ENCODE measurements at places on chromosomes 6 and 20.

GRCh38 chr6:50707652-50708300 is 5.5 kb upstream of the TFAP2D start:
- no peak for DNase-seq

DNA sequence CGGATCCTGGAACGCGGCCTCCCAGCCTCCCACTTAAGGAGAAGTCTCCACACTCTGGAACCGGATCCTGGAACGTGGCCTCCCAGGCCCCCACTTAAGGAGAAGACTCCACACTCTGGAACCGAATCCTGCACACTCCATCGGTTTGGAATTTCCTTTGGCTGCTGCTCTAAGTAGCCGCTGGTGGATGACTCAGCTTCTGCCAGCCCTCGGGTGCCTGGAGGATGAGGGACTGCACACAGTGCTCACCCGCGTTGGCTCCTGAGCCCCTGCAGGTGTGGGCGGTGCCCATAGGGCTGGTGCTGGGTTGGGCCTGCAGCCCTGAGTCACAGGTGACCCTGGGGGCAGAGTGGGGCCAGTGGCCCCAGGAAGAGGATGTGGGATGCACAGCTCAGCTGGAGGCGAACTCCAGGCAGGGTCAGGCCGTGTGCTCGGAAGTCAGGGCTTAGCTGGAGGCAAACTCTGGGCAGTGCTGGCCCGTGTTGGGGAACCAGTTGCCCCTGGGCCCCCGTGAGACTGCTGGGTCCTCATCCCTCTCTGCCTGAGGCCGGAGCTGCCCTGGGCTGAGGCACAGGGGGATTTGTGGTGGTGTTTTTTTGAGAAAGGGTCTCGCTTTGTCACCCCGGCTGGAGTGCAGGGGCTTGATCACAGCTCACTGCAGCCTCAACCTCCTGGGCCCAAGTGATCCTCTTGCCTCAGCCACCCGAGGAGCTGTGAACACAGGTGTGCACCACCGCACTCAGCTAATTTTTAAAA is 13.9 kb upstream of the TNFRSF6B start:
- DNase-seq, result peak; percentile 46

- no peak for DNase-seq
Measured at GRCh38 chr6:43798688-43799444, 28.9 kb downstream of the VEGFA start.

DNA sequence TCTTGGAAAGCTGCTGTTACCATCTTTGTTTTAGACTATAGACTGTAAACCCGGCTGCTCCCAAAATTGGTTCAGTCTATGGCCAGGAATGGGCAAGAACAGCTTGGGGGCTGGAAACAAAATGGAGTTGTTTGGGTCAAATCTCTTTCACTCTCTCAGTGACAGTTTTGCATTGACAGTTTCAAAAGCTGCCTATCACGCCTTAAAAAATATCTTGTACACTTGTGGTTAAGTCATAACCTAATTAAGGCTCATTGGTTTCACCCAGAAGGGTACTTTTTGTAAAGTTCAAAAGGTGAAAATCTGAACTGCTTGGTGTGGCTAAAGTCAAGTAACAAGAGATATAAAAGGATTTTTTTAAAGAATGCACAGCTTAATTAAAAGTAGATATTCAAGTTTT is 76.1 kb upstream of the PRL start:
- DNase-seq, result no peak

- no peak for DNase-seq
Measured at GRCh38 chr6:164128101-164128500, 713.6 kb downstream of the QKI start.

DNA sequence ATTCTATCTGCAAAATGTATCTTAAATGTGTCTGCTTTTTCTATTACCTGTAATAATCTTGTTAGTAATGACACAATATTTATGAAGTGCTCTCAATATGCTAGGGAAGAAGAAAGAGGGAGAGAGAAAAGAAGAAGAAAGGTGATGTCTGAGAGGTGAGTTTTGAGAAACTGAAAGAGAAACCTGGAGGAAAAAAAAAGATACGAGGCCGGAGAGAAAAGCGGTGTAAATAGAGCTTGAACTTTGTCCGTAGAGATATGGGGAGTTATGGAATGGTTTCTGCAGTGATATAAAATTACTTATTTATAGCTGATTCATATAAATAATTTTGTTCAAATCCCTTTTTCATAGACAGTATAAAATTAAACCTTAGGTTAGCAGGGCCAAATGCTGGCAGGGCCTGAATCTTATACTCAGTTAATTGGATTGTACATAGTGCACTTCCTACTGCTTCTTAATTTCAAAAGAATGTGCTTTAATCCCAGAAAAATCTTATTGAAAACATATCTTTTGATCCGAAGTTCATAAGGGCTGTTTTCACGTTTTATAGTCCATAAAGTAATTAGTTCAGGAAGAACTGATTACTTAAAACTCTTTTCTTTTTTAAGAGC is 43.0 kb downstream of the MYB start:
- no peak for DNase-seq

- no peak for DNase-seq
Measured at GRCh38 chr6:104579310-104579863, 280.3 kb downstream of the HACE1 start.

DNA sequence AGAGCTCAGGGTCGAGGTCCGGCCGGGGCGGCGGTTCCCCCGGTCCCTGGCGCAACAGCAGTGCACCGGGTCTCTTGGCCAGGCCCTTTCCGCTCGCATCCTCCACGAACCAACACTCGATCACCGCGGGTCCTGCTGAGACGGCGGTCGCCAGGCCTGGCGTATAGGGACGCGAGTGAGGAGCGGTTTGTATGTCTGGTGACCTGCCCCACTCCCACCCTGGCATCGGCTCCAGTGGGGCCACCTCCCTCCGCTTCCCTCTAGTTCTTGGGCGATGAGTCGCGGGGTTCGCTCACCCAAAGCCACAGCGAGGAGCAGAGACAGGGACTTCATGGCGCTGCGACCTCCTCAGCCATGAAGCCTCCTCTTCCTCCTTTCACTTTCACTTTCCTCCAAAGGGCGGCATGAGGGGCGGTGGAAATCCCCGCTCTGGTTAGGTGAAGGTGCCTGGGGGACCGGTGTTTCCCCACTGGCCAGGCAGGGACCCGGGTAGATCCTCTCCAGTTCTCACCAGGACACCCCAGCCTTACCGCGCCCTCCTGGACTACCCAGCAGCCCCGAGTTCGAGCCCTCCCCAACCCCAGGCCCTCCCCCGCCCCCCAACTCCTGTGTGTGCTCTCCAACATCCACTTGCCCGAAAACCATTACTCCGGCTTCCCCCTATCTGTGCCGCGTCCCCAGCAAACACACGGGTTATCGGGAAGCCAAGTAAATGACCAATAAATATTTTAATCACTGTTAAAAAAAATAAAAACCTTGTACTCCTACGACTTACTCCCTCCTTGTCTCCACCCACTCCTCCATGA is at the start of gene TAPBP:
TAPBP (minus strand) TSS at position 370 of the 806 bp plus-strand sequence; CDS start at position 333, 37 bp downstream.
- DNase-seq, result peak; percentile 36

DNA sequence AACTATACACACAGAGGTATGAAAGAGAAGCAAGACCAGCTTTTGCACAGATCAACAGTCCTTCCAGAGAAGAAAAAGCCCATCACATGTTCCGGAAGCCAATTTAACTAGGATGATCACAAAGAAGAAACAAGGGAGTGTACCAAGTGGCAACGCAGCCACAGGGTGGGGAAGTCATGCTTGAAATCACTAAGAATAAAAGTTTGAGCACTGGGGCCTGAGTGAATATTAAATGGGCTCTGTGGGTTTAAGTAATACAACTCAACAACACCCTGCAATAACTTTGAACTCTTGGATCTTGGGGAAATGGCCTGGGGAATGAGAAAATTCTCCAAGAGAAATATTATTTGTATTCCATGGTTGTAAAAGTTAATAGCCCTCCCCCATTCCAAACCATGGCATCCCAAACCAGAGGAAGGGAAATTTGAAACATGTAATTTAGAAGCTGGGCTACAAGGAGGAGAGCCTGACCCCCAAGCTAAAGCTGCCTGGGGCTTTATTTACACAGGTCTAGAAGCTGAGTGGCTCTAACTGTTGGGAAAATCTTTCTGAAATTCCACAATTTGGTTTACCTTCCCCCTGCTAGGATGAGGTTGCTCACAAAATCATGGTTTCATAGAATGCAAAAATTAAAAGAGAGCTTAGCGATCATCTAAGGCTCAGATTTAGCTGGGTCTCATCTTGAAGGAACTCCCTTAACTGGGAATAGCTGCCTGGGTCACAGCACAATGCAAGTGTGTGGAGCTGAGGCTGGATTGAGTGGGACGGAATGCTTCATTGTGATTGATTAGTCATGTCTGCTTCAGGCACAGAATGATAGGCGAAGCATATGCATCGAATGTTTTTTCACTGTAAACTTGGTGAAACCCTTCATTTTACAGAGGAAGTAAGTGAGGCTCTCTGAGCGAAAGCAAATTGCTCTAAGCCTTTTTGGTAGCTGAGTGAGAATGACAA is 143.6 kb downstream of the BMP7 start:
- DNase-seq, result no peak

- DNase-seq, result no peak
Measured at GRCh38 chr20:433300-433975, 25.3 kb downstream of the RBCK1 start.

GRCh38 chr6:144314003-144314485 is 28.9 kb downstream of the UTRN start:
- DNase-seq, result peak; percentile 56

GRCh38 chr20:41654884-41655283 is 36.7 kb upstream of the CHD6 start:
- DNase-seq, result no peak

DNA sequence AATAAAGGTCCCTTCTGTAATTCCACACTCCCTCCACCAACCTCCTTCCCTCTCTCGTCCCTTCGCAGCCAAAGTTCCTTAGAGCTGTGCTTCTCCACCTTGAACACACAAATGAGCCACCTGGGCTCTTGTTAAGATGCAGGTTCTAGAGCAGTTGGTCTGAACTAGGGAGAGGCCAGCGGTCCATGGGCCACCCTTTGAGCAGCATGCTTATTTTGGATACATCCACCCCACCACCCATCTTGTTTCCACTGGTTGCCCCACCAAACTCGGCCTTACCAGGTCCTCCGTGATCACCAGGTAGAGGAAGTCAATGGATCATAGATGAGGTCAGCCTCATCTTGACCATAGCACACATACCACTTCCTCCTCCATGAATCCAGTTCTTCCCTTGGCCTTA is 7.3 kb upstream of the BPIFA2 start:
- no peak for DNase-seq

DNA sequence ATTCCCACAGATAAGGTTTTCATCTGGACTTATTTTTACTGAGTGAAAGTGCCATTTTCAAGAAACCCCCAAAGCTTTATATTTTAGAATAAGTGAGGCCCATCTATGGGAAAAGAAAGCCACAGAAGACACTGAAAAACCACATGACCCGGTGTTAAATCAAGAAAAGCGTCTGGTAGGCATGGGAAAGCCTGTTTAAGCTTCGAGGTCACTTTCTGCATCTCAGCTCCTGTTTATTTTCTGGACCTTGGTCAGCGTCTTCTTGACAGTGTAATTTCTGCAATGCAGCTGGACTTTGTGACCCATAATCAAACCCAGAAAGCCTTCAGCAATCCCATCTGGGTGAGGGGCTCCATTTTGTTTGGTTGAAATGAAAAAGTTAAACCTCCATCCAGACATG is 59.6 kb upstream of the NEDD9 start:
- no peak for DNase-seq

Measured in tibial nerve (tissue), 4 donors.